HuH-7.5 (cell line): ENCODE measurements at places on chromosomes 2 and 18.

GRCh38 chr2:150046211-150046610, 441.3 kb downstream of the RND3 start:
- no peak for DNase-seq

DNA sequence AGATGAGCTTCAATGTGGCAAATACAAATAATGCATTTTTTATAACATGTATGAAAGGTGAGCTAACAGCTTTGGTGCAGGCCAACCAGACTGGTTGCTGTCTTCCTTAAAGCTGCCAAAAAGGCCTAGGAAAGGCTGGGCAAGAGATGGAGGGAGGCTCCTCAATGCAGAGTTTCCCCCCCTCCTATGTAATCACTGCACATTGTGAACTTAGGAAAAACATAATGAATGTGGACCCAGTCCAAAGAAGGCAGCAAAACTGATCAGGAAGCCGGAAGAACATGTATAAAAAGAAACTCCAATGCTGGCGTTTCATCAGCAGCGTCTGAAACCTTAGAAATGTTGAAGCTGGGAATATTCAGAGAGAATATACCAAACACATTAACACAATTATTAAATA, 84.2 kb upstream of the LYPD6 start:
- DNase-seq: no peak

GRCh38 chr2:43715300-43716098, 39.3 kb upstream of the C1GALT1C1L start:
- no peak for DNase-seq

DNA sequence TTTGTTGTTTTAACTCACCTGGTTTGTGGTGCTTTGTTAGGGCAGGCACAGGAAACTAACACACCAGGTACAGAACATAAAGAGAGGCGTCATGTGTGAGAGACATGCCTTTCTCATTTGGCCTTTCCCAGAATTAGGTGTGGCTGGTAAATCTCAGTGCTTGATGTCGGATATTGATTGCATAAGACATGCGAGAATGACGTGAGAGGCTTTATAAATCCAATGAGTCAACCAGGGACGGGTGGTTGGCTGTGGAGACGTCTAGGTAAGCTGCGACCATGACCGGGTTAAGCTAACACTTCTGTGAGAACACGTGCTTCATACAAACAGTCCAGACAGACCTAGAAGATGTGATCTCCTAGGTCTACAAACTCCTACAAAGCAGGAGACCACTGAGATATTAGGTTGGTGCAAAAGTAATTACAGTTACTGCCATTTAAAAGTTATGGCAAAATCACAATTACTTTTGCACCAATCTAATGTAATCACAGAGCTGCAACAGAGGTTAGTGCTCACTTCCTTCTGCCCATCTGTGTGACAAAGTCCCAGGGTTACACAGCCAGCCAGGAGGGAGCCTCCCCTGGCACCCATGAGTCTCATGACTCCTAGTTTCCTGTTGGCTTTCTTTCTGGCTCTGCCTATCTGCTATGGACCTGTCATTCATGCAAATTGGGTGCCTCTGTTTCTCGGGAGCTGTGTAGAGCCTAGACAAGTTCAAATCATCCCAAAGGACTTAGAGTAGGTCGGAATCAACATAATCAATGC, 98.9 kb upstream of the ATP8B1 start:
- DNase-seq: peak; percentile 16

DNA sequence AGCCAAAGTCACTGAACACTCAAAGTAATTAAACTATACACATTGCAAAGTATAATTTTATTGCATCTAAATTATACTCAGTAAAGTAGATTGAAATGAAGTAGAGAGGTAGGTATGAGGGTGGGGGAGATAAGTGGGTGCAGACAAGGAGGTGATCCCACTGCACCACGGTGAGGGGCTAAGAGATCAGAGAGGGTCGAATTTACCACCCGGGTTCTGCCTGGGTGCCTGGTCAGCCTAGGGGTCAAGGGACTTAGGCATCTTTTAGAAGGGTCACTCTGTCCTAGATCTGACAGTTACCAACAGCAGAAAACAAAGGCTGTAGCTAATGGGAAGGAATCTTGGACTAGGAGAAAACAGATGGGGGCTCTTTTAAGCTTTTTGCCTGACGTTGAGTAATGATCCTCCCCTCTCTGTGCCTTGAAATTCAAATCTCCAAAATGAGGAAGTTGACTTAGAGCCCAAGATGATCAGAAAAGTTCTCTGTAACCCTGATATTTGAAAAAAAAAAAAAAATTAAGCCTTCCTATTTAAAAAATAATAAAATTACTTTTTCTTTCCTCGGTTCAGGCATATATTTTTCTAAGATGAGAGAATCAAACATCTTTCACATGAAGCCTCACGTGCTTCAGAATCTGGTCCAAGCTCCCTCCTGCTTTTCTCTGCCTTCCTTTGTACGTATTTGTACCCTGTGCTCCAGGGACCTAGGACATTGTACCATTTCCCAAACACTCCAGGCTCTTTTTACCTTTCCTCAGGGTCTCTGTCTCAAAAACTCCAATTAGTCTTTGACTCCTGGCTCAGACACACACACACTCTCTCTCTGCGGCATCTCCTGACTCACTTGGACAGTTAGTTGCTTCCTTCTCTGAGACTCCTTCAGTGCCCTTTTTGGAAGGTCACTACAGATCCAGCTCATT, 353.9 kb downstream of the CYRIA start:
- DNase-seq: no peak

- no peak for DNase-seq
These were observed 64.9 kb downstream of the LPIN2 start for GRCh38 chr18:2948038-2948437.

DNA sequence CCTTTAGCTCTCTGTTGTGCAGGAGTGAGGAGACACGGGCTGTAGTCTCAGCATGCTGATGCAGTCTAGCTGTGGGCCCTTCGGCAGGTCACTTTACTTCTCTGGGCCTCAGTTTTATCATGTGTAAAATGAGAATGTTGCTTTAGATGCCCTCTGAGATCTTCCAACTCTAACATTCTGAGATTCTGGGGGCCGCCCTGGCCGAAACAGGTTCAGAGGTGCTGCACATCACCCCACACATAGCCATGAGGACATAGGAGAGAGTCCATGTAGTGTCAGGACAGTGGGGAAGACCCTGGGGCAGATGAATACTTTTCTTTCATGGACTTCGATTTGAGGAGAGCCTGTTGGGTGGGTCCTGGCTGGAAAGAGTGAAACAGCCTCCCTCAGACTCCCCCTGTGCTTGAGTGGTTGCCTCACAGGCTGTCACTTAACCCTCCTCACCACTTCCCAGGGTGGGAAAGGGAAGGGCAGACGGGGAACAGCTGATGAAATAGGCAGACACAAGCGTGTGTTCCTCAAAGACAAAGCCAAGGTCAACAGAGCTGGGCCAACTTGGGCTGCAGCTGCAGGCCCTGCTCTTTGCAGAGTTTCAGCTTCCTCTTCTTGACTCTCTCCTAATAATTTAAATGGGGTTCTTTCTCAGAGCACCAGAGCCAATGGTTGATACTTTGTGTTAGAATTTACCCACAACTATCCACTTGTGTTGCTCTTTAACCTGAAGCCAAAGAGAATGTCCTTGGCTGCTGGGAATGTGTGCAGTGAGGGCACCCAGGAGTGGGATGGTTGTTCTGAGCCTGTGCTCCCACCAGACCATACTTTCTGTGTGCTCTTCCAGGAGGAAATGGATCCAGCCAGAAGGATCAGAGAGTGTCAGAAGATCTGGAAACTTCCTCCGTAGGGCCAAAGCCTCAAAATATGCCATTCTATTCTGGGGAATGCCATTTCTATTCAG, 14.7 kb upstream of the MRPL33 start:
- no peak for DNase-seq

DNA sequence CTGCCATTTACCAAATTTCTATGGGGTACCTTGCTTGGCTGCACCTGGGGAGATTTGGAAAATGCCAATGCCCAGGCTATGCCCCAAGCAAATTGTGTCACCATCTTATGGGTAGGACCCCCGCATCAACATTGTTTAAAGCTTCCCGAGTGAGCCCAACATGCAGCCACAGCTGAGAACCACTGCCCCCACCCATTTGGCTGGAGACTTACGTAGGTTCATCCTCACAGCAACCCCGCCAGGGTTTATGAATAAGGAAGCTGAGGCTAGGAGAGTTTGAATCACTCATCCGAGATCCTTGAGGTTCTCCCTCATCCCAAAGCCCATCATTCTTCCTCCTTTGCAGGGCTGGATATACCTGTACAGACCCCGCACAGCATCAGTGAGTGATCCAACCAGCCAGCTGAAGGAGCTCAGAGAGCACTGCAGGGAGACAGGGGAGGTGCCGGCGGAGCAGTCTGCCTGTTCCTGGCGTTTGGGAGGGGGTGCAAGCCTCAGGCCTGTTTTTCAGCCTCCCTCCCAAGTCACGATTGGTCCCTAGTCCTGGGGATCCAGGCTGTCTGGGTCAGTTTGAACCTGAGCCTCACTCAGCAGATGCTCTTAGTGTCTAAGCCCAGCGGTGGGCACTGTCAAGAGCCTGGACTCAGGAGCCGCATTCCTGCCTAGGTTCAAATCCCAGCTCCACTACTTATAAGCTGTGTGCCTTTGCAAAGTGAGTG, 164.9 kb downstream of the SMAD7 start:
- no peak for DNase-seq

- no peak for DNase-seq
These were observed 31.8 kb downstream of the ARHGAP25 start for GRCh38 chr2:68766376-68766845.
